ENCODE measurements at places on chromosomes 4 and X. TPM values are rescaled to one million over a fixed set of nuclear protein-coding genes. Genes with fewer than 3 reads are reported as not detected.

PIGA gene
- total RNA-seq: 4.9 TPM

TBC1D8B gene
- 5.4 TPM for total RNA-seq

GNL3L gene
- 18.7 TPM for total RNA-seq

IL1RAPL1 gene
- 0.26 TPM for total RNA-seq

TIMM17B gene
- total RNA-seq: 22.3 TPM

GAGE12J gene
- not detected for total RNA-seq

P2RY8 gene
- total RNA-seq: not detected

PNMA6F gene
- total RNA-seq: not detected

DNA sequence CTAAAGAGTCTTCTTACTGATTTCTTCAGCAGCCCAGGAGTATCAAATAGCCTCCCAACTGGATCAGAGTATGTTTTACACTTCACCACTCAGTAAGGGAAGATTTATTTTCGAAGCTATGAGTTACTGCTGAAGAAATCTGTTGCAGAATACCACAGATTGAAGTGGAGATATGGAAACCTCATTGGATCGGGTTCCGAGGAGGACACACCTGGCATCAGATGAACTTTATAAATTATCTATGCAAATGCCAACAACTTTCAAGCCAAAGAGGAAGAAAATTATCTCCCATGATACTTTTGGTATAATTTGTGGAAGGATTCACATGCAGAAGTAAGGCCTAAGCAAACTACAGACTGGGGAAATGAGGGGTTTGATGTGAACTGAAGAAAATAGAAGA, 515.9 kb upstream of the NDST4 start:
- DNase-seq: no peak

DNA sequence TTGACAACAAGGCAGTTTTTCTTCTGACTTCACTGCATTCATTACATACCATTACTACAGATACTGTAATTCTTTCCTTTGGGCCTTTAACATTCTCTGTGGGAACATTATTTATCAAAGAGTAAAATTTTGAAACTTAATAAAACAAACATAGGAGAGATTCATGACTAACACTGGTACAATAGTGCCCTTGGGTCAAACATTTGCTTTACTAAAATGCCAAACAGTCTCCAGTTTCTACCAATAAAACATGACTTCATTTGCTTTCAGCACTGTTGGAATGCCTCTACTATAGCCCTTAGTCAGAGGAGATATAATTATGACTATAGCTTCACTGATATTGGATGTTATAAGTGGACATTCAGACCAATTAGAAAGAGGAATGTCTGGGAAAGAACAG, 481.5 kb downstream of the PACRGL start:
- DNase-seq: peak; percentile 6

GRCh38 chr4:152107736-152108500, 347.1 kb upstream of the GATB start:
- DNase-seq: no peak

DNA sequence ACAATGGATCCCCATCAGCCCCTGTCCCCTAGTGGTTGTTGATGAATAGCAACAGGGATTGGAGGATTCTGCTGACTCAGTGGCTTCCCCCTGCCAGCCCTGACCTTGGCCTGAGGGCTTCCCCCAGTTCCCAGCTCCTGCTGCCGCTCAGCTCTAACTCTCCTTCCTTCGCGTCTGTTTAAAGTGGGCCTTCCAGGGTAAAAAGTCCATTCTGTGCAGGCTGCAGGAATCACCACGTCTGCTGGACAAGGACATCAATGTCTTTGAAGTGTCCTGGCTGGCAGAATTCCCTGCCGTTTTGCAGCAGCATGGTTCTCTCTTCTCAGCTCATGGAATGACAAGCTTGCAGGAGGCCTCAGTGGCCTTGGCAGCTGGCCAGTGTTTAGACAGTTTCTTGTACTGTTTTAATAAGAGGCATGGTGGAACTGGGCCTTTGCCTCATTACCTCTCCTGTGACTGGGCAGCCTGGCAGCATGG, 152.5 kb upstream of the STX18 start:
- DNase-seq: peak; percentile 31

GRCh38 chr4:150723727-150724411, 141.9 kb downstream of the MAB21L2 start:
- no peak for DNase-seq

GRCh38 chr4:7971159-7971631, 31.5 kb upstream of the AFAP1 start:
- no peak for DNase-seq

GRCh38 chr4:168515222-168516011, 18.6 kb downstream of the PALLD start:
- no peak for DNase-seq

- no peak for DNase-seq
These were observed 28.4 kb downstream of the ATP10D start for GRCh38 chr4:47513461-47513860.

GRCh38 chr4:30818541-30818940, 98.4 kb downstream of the PCDH7 start:
- no peak for DNase-seq

DNA sequence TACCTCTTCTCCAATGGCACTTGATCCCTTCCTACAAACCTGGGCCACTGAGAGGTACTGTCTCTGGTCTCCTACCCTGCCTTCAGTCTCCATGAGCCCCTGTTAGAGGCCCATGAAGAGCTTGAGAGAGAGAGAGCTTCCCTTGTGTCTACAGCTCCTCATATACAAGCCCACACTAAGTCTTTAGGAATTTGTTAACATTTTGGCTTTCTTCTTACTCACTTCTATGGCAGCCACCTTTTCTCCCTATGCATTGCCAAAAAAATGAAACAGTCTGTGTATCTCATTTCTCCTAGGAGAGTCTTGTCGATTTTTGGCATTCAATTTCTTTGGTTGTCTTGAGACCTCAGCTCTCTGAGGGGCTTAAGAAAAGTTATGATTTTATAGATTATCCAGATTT, 90.9 kb upstream of the LNX1 start:
- peak; percentile 47 for DNase-seq

DNA sequence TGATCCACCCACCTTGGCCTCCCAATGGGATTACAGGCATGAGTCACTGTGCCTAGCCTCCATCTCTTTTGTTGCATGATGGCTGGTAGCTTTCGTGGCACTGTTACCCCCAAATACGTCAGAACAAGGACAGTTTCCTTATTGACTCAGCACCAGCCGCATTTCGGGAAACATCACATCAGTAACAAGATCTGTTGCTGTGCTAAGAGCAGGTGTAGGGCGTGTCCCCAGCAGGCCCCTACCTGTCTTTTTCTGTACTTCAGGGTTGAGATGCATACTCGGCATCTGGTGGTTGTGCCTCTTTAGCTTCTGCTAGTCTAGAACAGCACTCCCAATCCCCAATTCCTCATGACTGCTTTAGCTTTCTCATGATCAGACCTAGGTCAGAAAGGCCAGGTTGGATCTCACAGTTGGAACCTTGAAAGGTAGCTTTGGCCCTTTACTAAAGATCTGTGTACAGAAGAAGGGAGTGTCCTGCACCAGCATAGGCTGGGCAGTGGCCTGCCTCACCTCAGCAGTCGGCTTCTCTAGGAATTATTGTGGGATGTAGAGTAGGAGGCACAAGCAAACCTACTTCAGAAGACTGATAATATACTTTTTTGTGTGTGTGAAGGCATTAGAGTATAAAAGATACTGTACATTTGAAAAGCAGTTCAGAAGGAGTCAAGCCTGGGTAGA, 36.8 kb downstream of the NSD2 start:
- no peak for DNase-seq

GRCh38 chr4:10666616-10667015, 18.0 kb downstream of the CLNK start:
- no peak for DNase-seq

GRCh38 chrX:95505721-95506120, 1178.9 kb upstream of the DIAPH2 start:
- DNase-seq: no peak

DNA sequence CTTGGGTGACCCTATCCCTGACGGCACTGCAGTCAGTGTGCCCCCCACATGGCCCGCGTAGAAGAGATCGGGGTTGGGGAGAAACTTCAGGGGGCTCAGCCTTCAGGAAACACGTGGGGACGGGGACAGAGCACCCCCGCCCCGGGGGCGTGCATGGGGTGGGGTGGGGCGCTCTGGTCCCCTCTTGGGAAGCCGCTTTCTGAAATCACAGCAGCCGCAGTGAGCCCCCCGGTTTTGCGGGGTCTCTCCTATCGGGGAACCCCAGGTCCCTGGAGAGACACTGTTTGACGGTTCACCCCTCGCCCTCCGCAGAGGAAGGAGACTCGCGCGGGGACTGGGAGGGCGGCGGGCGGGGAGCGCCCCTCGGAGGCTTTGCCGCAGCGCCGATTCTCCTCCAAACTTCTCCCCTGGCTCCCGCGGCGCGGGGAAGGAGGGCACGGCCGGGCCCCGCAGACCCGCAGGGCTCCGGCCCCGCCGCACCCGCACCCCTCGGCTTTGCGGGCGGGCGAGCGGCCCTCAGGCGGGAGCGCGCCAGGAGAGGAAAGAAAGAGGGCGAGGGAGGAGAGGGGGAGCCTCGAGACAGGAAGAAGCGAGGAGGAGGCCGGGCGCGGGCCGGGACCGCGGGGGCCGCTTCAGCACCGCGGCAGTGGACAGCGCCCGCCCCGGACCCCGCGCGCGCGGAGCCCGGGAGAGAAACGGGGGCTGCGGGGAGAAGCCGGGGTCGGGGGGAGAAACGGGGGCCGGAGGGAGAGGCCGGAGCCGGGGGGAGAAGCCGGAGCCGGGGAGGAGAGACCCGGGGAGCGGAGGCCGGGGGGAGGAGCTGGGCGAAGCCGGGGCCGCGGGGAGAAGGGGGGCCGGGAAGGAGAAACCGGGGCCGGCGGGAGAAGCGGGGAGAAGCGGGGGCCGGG, 612 bp downstream of the CPLX1 start:
- DNase-seq: peak; percentile 16

GRCh38 chrX:101360390-101360789, 11.8 kb upstream of the TIMM8A start:
- DNase-seq: no peak

- DNase-seq: no peak
These were observed 48.4 kb upstream of the MAP3K15 start for GRCh38 chrX:19563746-19564145.

DNA sequence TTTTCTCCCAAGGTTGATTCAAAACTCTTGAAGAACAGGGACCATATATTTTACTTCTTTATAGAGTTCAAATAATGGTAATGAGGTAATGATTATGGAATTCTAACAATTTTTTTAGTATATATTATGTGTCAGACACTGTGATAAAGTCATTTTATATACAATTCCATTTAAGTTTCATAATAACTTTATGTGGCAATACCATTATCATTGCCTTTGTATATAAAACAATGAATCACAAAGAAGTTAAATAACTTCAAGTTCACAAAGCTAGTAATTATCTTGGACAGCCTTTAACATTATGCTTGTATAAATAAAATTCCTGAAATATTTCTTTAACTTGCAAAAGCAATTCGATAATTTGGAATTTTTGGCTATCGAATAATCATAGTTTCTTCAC, 20.6 kb downstream of the MAGEC1 start:
- peak; percentile 2 for DNase-seq

DNA sequence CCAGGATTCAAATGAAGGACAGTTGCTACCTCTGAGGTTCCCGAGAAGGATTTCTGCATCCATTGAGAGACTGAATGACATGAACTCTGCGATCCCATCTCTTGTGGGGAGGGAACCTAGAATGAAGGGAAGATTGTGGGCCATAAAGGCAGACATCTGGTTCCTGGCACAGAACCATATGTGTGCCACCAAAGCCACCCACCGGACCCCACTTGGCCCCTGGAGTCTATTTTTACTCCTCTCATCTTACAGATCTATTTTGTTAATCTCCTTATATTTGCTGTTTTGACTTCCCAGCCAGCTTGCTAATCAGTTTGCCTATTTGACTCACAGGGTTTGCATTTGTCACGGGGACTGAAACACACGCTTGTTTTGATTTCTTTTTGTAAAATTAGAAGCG, 7.3 kb downstream of the SOD3 start:
- DNase-seq: no peak

GRCh38 chr4:22512306-22512705, 3.6 kb downstream of the ADGRA3 start:
- DNase-seq: no peak

- DNase-seq: no peak
These were observed 7.9 kb downstream of the MBTPS2 start for GRCh38 chrX:21847342-21847741.

- DNase-seq: peak; percentile 56
These were observed 870.6 kb upstream of the SLIT2 start for GRCh38 chr4:19381068-19381467.

Measured in fibroblast of lung (primary cell).